ENCODE measurements at places on chromosomes 6 and 20.

GRCh38 chr20:48295445-48295903 lies 510.2 kb upstream of the SULF2 start:
- DNase-seq = peak; percentile 86

DNA sequence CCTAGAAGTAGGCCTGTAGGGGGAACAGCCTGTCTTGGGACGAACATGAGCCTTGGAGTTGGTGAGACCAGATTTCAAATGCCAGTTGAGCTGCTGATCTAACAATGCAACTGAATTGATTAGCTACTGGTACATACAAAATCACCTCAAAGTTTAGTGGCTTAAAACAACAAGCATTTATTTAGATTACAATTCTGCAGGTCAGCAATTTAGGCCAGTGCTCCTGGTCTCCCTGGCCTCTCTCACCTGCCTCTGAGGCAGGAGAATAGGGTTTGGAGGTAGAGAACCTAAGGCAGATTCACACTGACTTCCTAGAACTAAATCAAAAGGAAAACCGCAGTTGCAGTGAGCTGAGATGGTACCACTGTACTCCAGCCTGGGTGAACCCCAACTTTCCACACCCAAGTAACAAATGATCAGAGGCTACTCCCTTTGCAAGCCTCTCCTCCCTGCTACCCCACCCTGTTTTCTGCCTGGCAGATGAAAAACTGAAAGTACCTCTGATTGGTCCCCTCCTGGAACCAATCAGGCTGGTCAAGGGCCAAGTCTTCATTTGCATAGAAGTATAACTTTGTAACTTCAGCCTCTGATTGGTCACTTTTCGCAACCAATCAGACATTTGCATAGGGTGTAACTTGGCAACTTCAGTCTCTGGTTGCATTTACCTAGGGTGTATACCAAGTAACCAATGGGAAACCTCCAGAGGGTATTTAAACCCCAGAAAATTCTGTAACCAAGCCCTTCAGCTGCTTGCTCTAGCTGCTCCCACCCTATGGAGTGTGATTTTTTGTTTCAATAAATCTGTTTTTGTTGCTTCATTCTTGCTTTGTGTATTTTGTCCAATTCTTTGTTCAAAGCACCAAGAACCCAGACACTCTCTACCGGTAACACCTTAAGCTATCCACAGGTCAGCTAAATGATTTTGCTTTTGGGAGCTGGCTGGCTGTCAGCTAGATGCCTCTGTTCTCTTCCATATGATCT lies 8.1 kb upstream of the UBR2 start:
- DNase-seq = no peak

DNA sequence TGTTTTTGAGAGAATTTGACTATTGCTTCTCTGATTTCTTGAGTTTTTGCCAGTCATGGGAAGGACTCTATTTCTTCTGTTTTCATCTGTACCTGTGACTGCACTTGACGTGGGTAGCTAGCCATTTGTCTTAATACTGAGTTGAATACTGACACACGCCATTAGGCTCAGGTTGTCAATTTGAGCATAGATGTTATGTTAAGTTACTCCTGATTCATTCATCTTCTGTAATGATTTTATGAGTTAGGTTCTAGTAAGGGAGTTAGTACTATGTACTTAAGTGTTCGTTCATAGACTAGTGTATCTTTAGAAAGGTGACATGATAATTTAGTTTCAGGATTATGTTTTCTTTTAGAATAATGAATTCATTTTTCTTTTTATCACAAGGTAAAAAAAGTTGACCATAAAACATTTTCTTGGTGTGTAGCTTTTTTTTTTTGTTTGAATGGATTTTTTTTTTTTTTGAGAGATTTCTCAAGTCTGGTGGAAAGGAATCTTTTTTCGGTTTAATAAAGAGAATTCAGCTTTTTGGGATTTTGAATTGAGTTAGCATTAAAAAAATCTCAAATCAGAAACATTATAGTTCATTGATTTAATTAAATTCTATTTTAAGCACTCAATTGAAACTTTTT lies 1.7 kb downstream of the AFDN start:
- DNase-seq = no peak

DNA sequence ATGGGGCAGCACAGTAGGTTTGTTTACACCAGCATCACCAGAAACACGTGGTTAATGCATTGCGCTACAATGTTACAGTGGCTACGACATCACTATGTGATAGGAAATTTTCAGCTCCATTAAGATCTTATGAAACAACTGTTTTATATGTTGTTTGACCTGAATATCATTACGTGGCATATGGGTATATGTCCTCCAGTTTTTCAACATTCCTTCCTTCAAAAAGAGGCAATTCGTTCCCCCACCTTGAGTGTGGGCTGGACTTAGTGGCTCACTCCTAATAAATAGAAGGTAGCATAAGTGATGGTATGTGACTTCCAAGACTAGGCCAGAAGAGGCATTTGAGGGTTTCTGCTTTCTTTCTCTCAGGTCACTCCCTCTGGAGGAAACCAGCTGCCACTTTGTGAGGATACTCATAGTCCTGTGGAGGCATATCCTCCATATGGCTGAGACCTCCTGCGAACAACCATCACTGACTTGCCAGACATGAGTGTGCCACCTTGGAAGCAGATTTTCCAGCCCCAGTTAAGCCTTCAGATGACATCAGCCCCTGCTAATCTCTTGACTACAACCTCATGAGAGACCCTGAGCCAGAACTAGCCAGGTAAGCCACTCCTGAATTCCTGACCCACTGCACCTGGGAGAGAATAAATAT lies 2.3 kb upstream of the TRAM2 start:
- DNase-seq = no peak

DNA sequence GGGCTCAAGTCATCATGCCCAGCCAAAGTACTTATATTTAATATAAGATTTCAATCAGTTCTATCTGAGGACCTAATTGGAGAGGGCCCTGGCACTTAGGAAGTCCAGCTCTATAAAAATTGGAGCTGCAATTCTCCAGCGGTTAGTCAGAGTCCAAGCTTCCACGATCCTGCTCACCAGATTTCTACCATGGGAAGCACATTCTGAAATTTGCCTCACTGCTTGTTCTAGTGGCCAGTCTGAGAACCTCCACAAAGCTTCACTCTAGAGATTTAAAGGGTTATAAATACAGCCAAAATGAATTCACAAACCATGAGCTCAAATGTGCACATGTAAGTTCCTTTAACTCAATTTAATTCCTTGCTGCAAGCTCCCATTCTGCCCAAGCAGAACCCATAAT lies 33.5 kb downstream of the PNLDC1 start:
- no peak for DNase-seq

DNA sequence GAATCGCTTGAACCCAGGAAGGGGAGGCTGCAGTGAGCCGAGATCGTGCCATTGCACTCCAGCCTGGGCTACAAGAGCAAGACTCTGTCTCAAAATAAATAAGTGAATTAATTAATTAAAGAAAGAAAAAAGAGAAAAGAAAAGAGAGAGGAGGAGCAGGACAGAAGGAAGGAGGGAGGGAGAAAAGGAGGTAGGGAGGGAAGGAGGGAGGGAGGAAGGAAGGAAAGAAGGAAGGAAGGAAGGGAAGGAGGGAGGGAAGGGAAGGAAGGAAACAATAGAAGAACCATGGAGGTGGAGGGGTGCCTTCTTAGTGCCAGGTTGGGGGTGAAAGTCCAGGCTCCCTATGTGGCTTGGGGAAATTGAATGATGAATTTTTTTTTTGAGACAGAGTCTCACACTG lies 6.5 kb upstream of the AHCY start:
- no peak for DNase-seq

DNA sequence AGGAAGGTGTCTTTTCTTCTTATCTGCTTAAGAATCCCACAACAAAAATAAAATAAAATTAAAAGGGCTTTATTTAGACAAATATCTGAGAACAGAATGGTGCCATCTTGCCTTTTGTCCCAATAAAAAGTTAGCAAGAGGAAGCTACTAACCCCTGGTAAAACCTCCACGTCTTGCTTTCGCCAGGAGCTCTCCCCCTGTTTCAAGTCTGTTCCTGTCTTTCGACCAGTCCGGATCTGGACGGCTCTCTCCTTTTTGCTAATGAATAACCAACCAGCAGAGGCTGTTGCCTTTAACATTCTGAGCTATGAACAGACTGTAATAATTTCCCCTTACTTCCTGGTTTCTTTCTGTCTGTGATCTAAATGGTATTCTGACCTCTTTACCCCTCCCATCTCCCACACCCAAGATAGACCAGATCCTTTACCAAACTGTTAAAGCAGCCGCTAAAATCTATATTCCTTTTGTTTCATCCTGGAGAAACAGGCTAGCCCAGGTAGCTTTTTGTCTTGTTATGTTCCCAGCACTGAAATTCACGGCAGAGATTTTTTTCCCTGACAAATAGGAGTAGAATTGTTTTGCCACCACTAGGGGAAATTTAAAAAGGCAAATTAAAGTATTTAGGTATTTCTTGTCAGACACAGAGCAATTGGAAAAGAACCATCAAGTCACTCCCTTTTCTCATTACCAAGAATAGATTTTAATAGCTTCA lies at the start of gene FRK:
FRK (minus strand) TSS at position 320 of the 712 bp plus-strand sequence. CDS start 580 bp downstream, outside the sequence.
- no peak for DNase-seq

DNA sequence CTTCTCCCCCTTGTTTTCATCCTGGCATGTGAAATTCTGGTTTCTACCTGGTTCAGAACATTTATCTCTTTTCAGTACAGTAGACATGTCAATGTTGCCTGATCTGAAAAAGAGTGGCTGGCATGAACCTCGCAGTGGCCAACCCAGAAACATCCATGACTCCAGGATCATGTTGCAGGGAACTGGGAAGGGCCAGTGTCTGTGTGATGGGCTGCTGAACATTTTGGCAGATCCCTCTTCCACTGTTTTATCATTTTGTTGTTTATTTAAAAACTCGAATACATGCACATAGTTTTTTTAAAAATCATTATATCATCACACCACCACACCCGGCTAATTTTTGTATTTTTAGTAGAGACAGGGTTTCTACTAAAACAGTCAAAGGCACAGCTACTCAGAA lies 19.0 kb downstream of the WFDC3 start:
- no peak for DNase-seq

GRCh38 chr6:75819776-75820487 lies 70.9 kb downstream of the MYO6 start:
- no peak for DNase-seq

DNA sequence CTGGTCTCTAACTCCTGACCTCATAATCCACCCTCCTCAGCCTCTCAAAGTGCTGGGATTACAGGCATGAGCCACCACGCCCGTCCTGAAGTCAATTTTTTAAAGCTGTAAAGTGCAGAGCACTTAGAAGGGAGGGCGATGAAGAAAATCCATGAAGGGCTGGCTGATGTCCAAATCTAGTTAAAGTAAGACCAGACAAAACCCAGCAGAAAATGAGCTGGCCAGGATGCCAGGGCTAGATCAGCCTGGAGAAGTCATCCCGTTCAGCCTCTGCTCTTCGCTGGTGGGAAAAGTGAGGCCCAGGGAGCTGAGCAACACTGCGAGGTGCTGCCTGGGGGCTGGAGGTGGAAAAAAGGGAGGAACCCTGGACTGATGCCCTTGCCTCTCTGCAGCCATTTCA lies 3.1 kb downstream of the BPIFB4 start:
- DNase-seq = no peak

- DNase-seq = no peak
Measured at GRCh38 chr20:40641202-40641601, 47.8 kb downstream of the MAFB start.

GRCh38 chr6:163335671-163336545 lies 78.6 kb upstream of the QKI start:
- no peak for DNase-seq

DNA sequence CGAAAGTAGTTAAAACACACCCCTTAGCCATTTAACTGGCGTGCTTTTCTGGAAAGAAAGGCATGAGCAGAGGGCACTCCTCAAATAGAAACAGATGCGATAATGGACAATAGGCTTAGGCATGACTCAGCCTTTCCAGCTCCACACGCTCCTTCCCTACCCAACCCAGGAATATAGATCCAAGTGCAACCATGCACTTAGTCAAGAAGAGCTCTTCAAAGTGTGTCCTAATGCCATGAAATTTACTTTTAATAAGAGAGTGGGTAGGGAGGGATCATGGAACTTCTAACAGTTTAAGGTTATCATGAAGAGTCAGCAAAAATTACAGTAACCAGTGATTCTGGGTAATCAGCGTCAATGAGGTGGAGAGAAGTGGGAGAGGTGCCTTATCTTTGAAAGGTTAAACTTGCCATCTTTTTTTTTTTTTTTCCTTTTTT lies 2.4 kb upstream of the EFHC1 start:
- peak; percentile 70 for DNase-seq

GRCh38 chr20:60011512-60012507 lies 53.6 kb downstream of the CDH26 start:
- no peak for DNase-seq

GRCh38 chr6:8731874-8732273 lies 296.5 kb upstream of the SLC35B3 start:
- no peak for DNase-seq

DNA sequence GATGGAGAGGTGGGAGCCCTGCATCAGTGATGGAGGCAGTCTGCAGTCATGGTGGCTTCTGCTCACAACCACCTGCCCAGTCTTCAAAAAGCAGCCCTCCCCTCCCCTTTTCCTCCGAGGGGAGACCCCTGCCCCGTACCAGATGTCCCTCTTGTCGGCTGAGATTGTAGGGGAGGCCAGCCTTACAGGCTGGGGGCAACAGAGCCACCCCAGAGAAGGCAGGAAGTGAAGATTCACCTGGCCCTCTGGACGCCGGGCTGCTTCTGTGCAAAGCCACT lies 4.5 kb downstream of the TNFRSF6B start:
- no peak for DNase-seq

DNA sequence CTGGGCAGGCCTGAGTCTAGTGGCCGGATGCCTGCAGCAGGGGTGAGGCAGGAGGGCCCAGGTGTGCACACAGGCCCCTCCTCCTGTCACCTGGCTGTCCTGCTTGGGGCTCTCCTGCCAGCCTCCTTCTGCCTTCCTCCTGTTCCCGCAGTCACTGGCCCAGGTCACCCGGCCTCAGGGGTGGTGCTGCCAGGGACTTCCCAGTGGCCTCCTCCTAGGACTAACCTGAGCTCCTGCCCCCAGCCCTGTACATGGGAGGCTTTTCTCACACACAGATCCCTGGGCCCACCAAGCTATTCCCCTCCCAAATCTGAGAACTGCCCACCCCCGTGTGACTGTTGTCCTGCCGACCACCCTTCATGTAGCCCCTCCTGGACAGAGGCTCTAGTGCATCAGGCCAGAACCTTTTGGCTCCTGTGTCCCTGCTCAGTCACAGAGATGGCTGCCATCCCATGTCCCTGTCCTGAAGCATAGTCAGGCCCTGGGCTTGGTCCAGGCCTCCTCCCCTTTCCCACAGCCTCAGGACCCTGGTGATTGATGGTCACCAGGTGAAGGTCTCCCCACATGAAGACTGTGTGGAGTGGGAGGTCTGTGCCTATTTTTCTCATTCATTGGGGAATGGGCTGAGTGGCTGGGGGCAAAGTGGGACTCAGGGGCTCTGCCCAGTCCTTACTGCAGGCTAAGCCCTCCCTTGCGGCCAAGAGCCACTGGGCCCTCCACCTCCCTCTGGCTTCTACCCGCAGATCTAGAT lies 1.1 kb upstream of the ULBP1 start:
- no peak for DNase-seq

DNA sequence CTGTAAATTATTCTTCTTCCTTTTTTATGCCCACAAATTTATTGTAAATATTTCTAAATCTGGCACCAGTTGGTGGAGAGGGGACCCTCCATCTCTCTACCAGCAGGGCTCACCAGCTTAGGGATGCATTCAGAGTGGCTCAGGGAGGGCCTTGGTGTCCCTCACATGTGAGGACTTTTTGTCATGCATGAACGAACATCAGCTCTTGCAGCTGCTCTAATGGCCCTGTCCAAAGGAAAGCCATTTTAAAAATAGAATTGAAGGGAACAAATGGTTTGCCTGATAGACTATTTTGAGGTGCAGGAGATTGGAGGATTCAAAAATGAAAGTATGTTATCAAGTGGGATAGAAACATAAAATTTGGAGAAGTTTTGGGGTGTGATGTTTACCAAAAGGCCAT lies 37.5 kb upstream of the KLHL31 start:
- DNase-seq = no peak
